Pulmonary artery endothelial cell (primary cell): ENCODE measurements at places on chromosomes 4 and X.

DNA sequence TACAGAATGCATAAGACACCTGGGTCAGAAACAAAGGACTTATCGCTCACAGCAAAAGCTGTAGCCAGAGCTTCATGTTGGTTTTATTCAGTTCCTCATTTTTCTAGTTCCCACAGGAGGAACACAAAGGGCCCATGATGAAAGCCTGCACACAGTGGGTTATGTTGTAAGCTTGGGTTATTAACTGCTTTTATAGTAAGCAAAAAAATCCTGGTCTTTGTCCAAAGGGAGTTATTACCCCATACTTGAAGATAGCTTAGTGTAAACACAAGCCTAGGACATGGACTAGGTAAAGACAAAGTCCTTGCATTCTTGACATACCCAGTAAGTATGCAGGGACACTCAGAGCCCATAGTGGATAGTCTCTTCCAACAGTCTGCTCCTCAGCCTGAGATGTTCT lies 11.7 kb downstream of the BBS12 start:
- no peak for DNase-seq

- peak; percentile 78 for DNase-seq
These were observed 345.1 kb upstream of the KLF3 start for GRCh38 chr4:38318737-38319455.

DNA sequence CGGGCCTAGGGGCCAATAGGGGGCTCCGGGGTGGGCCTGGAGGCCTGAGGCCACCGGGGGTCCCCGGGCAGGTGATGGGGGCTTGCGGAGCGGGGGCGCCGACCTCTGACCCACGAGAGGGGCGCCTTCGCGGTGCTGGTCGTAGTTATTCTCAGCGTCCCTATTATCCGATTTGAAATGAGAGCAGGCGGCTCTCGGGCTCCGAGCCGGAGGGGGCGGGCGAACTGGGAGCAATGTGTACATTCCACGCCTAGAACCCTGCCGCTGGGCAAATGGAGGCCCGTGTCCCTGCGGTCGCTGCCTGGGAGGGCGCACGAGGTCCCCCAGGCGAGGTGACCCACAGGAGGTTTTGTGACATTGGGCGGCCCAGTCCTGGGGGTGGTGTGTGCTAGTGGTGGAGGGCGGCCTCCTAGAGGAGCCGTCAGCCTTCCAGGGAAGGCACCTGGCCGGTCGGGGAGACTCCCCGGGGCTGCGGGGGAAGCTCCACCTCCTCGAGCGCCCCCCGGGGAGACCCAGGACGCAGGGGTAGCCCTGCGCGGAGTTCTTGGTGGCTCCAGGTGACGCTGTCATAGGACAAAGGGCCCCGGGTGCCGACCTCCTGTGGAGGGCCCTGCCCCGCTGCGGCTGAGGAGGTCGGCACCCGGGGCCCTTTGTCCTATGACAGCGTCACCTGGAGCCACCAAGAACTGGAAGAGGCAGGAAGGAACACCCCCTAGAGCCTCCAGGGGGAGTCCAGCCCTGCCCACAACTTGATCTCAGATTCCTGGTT lies 102.6 kb upstream of the PRKX start:
- no peak for DNase-seq

DNA sequence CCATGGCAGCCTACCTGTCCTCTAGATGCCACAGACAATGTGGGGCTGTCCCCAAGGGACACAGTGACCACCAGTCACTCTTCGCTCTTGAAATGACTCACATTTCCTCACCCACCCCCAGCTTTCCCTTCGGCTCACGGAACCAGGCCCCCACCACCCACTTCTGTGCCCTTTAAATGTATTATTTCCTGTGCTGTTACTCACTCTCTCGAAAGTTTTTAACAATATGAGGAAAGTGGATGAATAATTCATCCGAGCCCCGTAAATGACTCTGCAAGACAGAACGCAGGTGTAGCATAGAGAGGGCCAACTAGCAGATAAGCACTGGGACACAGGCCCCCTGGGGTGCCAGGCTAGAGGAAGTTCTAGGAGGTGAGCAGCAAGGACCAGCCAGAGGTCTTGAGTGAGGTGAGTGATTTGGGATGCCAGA lies 179.5 kb upstream of the TBL1X start:
- DNase-seq, result no peak

DNA sequence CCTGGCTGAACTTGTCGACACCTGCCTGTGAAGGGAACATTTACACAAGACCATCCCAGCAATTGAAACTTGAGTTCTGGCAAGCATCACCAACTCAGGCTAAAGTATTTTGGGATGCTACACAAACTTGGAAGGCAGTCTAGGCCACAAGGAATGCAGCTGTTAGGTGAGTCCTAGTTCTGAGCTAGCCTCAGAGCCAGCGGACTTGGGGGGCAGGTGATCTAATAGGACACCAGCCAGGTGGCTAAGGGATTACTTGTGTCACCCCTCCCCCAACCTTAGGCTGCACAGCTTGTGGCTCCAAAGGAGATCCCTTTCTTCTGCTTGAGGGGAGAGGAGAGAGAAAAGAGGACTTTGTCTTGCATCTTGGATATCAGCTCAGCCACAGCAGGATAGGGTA lies 62.3 kb upstream of the DKK2 start:
- no peak for DNase-seq

GRCh38 chr4:80710748-80711451 lies 319.6 kb upstream of the BMP3 start:
- DNase-seq, result no peak

- no peak for DNase-seq
These were observed 23.9 kb downstream of the SORBS2 start for GRCh38 chr4:185787926-185788679.

- no peak for DNase-seq
These were observed 33.1 kb downstream of the PDK3 start for GRCh38 chrX:24498181-24498580.

DNA sequence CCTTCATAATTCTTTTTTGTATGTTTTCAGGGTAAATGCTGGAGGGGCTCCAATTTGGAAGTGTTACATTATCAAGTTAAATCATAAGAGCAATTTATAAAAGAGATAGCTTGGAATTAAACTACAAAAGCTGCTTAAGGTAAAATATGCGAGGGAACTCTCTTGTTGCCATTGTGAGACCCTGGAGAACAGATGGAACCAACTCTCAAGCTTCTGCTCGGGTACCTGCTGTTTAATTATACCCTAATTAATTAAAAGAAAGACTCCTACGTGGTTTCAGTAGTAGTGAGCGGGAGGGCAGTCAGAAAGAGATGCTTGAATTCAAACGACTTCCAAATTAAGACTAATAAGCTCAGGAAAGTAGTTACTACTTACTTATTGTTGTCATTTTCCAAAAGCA lies 313.1 kb upstream of the TACR3 start:
- DNase-seq, result no peak

GRCh38 chr4:7354927-7355326 lies 79.8 kb downstream of the PSAPL1 start:
- DNase-seq, result no peak

DNA sequence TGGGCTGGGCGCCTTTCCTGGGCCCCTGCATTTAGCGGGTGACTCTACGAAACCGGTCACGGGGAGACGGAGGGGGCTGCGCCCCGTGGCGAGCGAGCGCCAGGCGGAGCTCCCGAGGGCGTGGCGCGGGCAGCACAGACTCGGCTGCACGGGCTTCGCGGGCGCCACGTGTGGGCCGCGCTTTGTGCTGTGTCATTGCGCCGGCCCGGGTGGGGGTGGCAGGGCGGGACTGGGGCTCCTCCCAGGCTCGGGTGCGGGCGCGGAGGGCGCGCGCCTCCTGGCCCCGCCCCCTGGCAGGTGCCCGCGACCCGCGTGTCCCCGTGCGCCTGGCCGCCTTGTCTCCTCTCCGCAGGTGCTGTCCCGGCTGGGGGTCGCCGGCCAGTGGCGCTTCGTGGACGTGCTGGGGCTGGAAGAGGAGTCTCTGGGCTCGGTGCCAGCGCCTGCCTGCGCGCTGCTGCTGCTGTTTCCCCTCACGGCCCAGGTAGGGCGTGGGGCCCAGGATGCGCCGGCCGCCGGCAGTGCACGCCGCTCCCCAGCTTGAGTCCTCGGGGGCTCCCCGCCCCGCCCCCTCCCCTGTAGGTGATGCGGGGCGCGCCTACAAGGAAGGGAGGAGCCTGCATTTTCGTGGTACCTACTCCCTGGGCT lies 651 bp downstream of the UCHL1 start:
- DNase-seq, result no peak

- no peak for DNase-seq
These were observed 37.9 kb upstream of the PGK1 start for GRCh38 chrX:78066110-78066509.

DNA sequence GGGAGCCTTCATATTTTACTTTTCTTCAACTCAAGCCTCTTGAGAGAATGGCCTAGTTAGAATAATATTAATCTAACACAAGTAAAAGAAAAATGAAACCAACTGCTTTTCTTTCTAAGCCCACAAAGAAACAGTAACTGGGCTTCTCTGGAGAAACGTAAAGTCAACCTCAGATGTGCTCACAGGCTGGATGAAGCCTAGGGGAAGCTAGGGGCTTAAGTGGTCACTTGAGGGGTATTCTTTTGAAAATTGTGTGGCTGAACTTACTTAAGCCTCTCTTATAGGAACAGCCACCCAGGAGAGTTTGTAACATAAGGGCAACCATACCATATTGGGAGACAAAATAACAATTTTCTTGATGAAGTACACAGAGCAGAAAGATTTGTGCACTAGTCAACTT lies 279.0 kb downstream of the SPRY1 start:
- DNase-seq, result no peak

GRCh38 chr4:103156106-103156505 lies 42.0 kb downstream of the CENPE start:
- DNase-seq, result no peak

DNA sequence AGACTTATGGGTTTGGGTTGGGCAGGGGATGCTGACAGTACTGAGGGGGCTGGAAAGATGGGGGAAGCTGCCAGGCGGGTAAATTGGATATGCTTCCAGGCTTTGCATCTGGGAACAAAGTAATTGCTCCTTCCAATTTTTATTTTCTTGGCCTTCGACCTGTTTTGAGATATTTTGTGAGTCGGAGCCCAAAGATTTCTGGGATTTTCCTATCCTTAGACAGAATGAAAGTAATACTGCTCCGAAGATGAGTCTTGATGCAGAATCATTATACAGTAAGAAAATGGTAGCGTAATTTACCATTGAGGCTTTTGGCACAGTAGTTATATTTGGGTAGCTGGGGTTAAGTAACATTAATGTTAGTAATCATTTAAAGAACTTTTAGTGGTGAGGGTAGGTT lies 1.4 kb downstream of the SMARCA5 start:
- no peak for DNase-seq

- DNase-seq, result no peak
These were observed 13.9 kb upstream of the CCNG2 start for GRCh38 chr4:77143091-77143490.

GRCh38 chr4:141524116-141524515 lies 112.3 kb upstream of the IL15 start:
- DNase-seq, result no peak

- no peak for DNase-seq
These were observed 262.6 kb upstream of the RPS6KA3 start for GRCh38 chrX:20529301-20529700.

DNA sequence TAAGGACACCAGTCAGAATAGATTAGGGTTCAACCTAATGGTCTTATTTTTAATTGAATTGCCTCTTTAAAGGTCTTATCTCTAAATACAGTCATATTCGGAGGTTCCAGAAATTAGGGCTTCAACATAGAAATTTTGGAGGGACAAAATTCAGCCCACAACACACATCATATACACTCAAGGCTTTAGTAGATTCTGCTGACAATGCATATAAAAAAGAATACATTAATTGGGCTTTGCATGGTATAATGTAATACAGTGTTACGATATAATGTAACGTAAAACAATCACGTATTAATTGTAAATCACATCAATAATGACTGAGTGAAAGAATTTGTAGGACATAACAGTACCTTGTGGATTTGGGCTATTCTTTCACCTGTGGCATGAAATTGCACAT lies 787.8 kb downstream of the STIM2 start:
- DNase-seq, result no peak

GRCh38 chr4:134756421-134756820 lies 554.8 kb upstream of the PABPC4L start:
- DNase-seq, result no peak

DNA sequence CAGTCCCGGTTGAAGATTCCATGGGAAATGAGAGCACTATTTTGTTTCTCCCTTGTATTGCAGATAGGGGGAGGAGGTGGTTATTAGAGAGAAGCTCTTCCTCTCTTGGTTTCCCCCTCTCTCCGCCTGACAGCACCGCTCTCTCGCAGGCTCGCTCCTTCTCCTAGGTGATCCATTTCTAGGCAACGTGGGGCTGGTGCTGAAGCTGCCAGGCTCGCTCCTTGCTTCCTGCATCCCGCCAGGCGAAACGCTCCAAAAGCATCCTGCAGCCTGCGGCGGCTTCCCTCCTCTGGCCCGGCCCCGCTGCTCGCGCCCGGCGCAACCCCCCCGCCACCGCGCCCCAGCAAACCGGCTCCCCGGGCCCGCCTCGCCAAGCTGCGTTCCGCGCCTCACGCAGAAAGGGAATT lies at the start of gene GRID2:
TSS of gene GRID2 (plus strand) at position 346 of the 407 bp plus-strand sequence.
- no peak for DNase-seq

- no peak for DNase-seq
These were observed 178.6 kb upstream of the JADE1 start for GRCh38 chr4:128630871-128631270.

GRCh38 chr4:79922011-79922410 lies 151.0 kb downstream of the ANTXR2 start:
- no peak for DNase-seq

GRCh38 chr4:54550395-54551171 lies 107.2 kb upstream of the KIT start:
- DNase-seq, result no peak

DNA sequence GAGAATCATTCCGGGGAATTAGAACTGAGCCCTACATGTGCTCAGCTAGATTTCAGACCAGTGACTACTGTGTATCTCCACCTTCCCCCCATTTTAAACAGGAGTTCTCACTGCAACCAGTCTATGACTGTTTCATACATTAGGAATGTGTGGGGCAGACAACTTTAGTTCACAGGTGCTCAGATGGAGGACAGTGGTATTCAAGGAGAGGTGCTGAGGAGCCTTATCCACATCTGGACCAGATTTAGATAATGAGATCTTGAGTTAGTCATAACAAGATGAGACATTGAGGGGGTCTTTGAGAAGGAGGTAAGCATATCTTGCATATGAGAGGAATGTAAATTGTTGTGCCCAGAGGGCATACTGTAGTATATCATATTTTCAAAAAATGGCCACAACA lies 32.8 kb upstream of the RELL1 start:
- no peak for DNase-seq

GRCh38 chr4:14234307-14234706 lies 606.8 kb upstream of the BOD1L1 start:
- no peak for DNase-seq

DNA sequence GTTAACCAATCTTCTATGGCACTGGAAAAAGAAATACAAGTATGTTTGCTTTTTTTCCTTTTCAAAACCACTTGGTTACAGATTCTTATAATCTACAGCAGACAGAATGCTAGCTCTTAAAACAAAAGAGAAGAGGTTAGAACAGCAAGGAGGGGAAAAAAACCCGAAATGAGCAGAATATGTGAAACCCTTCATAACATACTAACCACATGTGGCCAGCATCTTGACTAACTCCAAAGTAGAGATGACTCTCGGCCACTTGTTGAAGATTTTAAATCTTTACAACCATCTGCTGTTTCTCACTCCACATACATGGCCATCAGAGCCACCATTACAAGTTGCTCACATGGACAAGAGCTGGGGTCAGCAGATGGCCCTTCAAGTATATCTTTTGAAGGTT lies 100.3 kb downstream of the PAPSS1 start:
- no peak for DNase-seq
